Erythroblast (primary cell): ENCODE measurements at places on chromosomes 5 and 9.
A peak's percentile ranks its signal among the peaks of the same experiment; 100 is the strongest.

- no peak for DNase-seq
Measured at GRCh38 chr9:93218671-93219420, 34.9 kb downstream of the WNK2 start.

DNA sequence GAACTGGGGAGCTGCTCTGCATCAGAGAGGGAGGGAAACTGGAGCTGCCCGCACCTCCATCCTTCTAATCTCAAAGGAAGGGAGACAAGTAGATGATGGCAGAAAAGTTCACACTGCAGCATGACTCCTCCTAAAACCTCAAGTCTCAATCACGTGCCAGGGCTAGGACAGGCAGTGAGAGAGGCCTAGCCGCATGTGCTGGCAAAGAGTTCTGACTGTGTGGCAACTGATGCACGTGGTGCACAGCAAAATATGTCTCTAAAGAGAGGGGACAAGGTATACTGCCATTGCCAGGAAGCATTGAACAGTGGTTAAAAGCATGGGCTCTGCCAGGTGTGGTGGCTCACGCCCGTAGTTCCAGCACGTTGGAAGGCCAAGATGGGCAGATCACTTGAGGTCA lies 38.1 kb downstream of the FBXO10 start:
- DNase-seq, result no peak

DNA sequence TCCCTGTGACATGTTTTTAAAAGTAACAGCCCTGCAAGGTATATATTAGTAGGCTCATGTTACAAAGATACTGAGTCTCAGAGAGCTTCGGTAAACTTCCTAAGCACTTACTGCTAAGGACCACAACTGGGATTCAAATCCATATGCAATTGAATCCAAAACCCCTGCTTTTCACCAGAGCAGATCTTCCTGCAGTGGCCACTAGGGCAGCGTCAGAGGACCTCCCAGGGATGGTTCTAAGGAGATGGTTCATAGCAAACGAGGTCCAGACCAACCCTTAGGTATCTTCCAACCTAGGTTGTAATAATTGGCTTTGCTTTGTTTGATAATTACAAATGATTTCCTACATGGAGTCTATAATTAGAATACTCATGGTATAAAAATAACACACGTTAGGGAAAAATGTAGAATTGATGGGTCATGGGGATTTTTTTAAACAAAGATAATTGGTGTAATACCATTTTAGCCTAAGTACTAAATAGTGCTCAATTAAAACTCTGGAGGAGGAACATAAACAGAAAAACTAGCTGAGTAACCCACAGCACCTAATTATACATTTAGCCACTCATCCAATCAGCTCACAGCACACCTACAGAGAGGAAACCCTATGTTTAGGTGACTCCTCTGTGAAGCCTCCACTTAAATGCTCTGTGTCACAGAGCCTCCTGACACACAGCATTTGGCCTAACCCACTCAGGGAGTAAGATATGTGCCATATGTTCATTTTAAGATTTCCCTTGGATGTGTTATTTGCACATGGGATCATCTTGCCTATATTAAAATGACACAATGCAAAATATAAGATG lies 10.0 kb upstream of the CAST start:
- DNase-seq, result peak; percentile 21

- DNase-seq, result peak; percentile 61
Measured at GRCh38 chr5:171342362-171343111, 33.5 kb downstream of the TLX3 start.
